ENCODE measurements at places on chromosomes 6 and 20.

- DNase-seq = no peak
These were observed 11.5 kb upstream of the FOXO3 start for GRCh38 chr6:108549241-108549640.

GRCh38 chr6:144769142-144769541 lies 484.0 kb downstream of the UTRN start:
- no peak for DNase-seq

GRCh38 chr6:129565366-129565765 lies 144.6 kb downstream of the ARHGAP18 start:
- DNase-seq = no peak

DNA sequence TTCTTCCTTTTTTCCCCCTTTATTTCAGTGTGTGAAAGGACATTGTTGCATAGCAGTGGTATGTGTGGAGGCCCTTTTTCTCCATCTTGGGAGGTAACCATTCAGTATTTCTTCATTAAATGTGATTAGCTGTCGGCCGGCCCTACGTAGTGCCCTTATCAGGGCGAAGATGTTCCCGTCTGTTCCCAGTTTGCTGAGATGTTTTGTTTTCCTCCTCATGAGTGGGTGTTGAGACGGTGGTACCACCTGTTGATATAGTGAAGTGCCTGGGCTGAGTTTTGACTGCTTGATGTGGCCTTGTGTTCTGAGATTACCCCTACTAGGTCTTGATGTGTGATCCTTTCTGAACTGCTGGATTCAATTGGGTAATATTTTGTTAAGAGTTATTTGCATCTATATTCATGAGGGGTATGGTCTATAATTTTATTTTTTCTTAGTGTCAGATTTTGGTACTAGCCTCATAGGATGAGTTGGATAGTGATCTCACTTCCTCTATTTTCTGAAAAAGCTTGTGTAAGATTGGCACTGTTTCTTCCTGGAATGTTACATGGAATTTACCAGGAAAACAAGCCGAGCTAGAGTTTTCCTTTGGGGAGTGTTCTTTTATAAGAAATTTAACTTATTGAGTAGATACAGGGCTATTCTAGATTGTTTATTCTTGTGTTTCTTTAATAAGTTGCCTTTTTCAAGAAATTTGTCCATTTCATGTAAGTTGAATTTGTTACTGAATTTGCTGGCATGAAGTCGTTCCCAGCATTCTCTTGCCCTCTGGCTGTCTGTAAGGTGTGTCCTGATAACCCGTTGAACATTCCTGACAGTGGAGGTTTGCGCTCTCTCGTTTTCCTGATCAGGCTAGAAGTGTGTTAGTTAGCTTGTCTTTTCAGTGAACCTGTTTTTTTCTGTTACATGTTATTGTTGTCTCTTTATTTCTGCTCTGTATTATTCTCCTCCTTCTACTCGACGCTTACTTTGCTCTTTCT lies 4.3 kb downstream of the MTG2 start:
- peak; percentile 31 for DNase-seq

DNA sequence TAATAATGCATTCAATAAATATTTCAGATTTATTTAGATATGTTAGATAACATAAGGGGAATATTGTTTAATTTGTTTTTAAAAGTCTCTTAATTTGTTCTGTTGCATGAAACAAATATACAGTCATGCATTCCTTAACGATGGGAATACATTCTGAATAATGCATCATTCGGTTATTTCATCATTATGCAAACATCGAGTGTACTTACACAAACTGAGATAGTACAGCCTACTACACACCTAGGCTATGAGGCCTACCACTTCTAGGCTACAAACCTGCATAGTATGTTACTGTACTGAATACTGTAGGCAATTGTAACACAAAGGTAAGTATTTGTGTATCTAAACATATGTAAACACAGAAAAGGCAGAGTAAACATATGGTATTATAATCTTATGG lies 118.7 kb downstream of the EPHA7 start:
- DNase-seq = no peak

DNA sequence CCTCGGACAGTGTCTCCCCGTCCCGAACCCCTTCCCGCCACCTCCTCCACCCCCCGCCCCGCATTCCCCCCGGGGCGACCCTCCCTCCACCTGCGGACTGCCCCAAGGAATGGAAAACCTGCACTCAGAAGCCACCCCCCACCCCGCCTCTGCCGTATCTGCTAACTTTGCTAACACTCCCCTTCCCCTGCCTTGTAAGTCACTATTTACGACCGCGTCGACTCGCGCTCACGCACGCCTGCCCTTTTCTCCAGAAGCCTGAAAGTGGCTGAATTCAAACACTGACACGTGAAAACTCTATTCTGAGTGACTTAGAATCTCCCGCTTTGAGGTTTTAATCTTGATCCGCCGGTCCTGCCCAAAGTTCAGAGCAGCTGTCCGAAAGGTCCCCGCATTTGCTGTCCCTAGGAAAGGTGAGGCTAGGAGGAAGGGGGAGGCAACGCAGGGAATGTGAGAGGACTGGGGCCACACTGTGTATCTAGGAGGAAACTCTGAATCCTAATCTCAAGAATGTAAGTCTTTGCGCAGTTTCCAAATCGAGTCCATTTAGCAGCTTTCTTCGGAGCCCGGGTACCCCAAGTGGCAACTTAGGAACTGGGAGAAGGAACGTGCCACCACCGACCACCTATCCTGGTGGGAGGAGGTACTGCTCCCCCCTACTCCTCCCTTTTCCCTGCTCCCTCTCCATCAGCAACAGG lies 9.3 kb upstream of the POU3F2 start:
- no peak for DNase-seq

DNA sequence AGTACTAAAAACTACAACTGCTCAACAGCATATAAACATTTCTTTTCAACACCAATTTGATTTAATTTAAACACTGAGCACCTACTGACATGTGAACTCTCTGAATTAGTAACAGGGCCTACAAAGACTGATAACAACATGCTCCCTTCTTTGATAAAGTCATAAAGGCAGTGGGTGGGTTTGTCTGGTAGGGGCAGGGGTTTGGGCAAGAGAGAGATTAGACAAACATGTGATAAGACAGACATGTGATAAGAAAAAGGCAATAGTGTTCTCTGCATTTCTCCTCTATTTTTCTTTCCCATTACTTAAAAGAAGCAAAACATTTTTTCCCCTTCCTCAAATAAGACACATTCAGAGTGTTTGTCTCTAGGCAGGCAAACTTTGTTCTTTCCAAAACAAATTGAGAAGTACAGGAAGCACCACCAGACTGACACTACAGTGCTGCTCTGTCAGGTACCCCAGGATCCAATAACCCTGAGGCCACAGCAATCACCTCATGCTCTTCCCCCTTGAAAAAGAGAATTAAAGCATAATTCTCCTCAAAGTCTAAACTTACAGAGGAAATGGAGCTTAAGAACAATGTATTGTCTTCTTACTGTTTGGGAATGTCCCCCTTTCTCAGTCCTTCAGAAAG lies 11.9 kb downstream of the C6orf52 start:
- no peak for DNase-seq

DNA sequence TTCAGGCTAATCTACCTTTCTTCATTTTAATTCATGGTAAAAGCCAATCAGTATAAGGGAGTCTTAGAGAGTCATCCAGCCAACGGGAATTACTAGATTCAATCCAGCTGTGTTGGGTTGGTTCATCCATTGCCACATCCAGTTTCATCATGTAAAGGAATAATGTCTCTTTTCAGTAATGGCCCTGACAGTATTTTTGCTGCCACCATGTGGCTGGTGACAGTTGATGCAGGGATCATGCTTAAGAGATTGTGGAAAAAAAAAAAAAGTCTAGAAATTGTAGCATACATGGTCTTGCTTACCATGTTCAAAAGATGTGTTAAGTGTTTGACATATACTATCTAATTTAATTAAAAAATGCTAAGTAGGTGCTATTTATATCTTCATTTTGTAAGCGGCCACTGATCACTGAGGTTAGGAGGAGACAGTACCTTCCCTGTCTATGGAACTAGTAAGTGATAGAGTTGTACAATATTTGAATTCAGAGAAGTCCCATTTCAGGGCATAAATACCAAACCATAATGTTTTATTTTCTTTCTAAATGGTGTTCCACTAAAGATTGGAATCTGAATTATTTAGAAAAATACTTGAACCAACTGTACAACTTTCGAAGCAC lies 135.9 kb downstream of the KHDRBS2 start:
- peak; percentile 47 for DNase-seq

DNA sequence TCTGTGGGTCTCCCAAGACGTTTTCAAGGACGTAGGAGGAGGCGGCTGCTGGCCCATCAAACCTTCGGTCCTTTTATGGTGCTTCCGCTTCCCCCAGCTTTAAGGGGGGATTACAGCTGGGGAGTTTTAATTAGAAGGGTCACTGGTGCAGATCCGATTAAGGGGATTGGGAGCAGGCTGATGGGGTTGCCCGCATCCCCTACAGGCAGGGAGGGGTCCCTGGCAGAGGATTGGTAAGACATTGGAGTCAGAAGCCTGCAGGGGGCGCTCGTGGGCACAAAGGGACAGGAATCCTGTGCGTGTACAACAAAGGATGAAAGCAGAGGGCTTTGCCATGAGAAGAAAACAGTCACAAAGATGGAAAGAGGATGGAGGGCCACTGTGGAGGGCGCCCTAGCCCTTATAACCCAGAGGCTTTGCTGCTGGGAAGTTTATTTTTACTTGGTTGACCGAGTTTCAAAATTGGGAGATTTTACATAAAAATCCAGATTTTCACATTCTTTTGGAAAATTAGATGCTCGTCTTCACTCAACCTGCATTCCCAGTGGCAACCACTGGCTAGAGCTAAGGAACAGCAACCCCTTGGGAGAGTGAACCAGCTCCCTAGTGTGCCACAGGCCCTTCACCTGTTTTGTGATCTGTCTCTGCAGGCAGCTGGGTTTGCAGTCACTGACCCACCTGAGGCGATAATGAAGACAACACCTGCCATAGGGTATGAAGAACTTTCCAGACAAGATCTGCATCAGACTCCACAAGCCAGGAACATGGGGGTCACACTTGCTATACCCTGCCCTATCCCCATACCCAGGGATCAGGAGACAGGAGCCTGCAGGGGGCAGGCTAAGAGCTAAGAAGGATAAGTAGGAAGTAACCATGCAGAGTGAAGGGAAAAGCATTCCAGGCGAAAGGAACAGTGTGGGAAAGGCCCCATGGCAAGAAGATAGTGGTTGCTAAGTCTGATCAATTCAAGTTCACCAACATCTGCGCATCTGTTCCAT lies 97.7 kb downstream of the KCNB1 start:
- DNase-seq = peak; percentile 18

DNA sequence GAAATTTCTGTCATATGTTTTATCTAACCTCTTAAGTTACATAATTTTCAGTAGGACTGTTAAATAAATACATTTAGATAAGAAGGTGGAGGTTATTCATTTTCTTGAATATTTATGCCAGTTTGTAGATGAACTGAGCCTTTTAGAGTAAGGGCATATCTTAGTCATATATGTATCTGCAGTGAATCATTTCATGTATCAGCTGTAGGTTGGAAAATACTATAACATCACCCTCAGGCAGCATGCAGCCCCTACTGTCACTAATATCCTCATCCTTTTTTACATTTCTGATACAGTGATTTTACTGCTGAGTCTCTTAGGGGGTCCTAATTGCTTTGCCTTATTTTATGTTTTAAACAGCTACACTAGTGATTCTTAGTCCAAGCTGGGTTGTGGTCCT lies 19.5 kb upstream of the SUMO4 start:
- no peak for DNase-seq

- no peak for DNase-seq
These were observed 73.5 kb downstream of the TTLL2 start for GRCh38 chr6:167398214-167399050.

DNA sequence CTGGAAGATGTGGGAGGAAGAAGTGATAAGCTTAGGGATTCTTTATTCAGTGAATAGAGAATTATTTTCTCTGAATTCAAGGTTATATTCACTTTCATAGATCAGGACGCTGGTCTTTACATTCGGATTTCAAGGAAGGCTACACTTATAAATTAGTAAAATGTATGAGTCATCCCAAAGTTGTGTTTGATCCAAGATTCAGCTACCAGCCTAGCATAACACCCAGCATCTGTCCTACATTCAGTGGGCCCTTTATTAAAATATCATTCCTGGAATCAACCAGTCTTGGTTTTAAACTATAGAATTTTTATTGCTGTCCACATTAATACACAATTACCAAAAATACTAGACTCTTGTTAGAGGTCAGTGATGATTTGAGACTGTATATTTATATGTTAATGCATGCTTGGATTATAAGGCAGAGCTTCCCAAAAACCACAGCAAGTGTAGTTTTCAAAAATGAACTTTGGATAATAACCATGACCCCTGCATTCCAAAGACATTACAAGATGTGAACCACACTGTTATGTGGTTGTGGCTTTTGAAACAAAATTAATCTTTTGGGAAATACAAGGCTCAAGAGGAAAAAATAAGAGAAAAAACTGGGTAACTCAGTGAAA lies 210.7 kb upstream of the CNR1 start:
- DNase-seq = peak; percentile 65

DNA sequence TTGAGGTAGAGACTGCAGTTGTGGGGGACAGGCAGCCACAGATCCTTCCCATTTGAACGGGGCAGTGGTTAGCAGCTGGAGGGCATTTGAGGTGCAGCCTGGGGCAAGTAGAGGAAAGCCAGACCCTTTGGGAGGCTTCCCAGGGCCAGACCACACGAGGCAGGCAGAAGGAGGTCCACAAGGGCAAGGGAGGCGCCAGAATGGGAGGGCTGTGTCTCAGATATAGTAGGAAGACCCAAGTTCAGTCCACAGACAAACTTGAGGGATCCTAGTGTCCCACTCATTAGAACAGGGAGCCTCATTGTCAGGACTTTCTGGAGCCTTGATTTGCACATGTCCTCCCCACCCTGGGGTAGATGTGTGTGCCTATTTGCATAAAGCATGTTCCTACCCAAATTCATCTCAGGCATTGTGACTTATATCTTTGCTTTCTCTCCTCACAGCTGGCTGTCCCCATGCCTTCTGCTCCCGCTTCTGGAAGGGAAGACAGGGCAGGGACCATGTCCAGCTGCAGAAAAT lies 166.0 kb downstream of the VEGFA start:
- DNase-seq = no peak

DNA sequence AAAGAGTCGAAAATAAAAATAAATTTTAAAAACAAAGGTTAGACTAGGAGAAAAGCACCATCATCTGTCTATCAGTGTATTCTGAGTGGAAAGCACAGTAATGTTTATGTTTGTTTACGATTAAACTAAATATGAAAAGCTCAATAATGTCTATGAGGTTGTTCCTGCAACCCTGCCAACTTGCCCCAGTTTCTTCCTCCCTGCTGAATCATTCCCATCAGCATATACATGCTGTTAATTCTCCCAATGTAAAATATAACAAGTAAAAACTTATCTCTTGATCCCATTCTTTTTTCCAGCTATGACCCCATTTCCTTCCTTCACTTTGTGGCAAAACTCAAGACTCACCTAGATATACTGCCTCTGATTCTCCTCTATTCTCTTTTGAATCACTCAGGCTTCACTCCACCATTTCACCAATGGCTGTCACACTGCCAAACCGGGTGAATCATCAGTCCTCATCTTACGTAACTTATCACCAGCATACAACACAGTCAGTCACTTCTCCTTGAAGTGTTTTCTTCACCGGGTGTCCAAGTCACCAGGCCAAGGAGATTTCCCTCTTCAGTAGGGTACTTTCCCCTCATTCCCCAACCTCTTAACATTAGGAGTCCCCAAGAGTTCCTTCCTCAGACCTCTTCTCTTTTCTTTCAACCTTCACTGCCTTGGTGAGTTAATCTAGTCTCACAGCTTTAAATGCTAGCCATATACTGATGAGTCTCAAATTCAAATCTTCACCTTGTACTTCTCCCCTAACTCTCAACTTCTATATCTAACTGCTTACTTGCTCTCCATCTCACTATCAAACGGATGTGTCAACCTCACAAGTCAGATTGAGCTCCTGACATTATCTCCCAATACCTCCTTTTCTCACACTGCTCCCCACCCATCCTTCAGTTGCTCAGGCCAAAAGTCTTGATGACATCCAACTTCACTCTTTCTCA lies 6.2 kb downstream of the TMEM242 start:
- DNase-seq = no peak

Data from kidney glomerular epithelial cell (primary cell).